ENCODE measurements at places on chromosomes 11 and 22.
A peak's percentile ranks its signal among the peaks of the same experiment; 100 is the strongest.

DNA sequence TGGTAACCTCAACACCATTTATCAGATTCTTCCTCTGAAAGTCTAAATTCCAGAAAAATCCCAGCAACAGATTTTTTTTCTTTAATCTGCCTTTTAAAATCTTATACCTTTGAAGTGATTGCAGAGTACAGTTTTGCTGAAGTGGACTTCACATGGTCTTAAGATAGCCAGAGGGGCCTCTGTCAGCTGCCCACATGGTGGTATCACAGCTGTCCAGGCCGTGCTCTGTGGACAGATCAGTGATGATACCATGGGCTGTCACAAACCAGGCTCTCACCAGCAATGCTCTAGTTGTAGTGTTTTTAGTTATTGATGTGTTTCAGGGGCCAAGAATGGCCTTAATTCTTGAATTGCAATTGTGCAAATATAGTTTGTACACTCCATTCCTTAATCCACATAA, 44.0 kb downstream of the PARVA start:
- no peak for DNase-seq

DNA sequence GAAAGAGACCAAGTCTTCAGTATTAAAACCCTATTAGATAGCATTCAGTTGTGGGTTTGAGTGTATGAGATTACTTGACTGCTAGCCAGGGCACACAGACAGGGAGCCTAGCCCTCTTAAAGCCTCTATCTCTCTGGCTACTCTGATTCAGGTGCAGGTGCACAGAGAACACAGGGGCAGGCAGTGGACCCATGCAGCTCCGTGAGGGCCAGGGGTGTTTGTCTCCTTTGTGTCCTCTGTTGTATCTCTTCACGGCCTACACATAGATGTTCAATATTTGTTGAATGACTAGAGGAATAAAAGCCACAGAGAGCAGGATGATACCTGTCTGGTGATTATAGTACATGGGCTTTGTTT, 21.5 kb upstream of the AIFM3 start:
- DNase-seq, result no peak

DNA sequence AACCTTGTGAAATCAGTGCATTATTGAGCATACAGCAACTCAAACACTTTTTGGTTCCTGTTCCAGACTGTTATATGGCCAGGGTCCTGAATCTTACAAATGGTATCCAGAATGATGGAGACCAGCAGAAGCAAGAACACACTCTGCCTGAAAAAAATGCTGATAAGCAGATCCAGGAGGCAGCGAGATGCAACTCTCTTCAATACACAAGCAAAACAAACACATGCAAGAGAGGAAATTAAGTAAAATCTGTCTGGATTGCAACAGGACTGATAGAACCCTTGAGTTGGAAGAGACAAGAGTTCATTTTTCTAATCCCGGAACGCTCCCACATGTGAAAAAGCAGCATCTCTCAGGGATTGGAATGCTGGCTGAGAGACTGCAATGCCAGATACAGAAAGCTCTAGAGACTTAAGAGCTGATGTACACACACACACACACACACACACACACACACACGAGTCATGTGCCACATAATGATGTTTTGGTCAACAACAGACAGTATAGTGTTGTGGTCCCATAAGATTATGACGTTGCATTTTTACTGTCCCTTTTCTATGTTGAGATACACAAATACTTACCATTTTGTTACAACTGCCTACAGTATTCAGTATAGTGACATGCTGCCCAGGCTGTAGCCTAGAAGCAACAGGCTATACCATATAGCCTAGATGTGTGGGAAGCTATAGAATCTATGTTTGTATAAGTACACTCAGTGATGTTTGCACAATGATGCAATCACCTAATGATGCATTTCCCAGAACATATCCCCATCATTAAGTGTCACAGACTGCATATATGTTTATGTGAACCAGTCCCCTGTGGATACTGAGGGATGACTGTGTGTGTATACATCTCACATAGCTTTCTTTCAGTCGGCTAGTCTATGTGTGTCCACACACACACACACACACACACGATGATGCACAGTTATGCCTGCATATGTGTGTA, 406.6 kb downstream of the LARGE1 start:
- DNase-seq, result no peak

DNA sequence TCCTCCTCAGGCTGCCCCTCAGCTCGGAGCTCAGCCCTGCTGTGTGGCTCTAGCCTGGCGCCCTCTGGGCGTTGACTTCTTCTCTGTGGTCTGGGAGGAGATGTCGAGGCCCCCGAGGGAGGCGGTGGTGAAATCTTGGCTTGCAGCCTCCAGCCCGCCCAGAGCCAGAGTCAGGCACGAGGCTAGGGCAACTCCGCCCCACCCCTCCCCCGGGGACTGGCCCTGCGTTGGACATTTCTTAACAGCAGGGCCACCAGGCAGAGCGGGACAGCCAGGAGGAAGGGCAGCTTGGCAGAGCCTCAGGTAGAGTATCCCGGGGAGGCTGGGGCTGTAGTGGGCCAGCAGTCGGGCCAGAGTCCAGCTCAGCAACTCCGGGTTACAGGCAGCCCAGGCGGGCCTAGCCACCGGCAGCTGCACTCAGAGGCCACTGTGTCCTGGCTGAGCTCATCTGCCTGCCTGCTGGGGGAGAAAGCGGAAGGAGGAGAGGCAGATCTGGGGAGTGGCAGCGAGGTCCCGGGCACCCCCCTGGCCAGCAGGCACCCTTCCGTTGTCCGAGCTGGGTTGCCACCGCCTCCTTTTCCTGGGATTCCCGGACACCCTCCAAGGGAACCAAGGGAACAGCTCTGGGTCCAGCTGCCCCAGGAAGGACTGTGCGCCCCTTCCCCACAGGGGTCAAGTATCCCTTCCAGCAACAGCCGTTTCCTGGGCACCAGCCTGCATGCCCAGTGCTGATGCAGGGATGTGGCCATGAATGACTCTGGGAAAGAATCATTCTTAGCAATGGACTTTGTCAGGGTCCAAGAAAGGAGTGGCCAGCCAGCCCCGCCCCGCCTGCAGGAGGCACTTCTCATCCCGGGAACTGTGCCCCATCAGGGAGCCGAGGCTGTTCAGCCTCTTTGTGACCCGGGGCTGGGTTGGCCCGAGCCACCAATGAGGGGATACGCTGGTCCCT, at the start of gene ALDH3B1:
Gene ALDH3B1 (plus strand): TSS at position 238 of the 952 bp plus-strand sequence. CDS start 4,971 bp downstream, outside the sequence.
- peak; percentile 95 for DNase-seq

GRCh38 chr11:63872800-63873197, 33.9 kb downstream of the MARK2 start:
- DNase-seq, result no peak

- DNase-seq, result no peak
Measured at GRCh38 chr11:94910779-94911178, 62.6 kb downstream of the CWC15 start.

DNA sequence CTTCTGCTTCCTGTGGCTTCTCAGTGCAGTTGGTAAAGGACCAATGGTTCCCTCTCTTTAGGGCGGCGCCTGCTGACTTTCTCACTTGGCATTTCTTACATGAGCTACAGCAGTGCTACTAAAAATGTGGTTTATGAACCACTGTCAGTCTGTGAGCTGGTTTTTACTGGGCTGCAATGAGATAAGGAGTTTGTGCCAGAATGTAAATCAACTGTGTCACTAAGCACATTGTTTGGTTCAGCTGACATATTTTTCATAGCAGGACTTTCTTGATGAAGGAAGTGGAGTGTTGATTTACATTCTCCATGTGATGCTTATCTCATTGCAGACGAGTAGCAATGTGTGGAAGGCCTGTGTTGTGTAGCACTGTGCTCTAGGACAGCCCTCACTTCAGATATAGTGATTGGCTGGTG, 463.3 kb downstream of the SOX6 start:
- peak; percentile 68 for DNase-seq
